ENCODE measurements at places on chromosomes 3 and 15. TPM values are rescaled to one million over a fixed set of nuclear protein-coding genes. Genes with fewer than 3 reads are reported as not detected.

- DNase-seq: peak; percentile 86
These were observed 550 bp downstream of the CCDC9B start for GRCh38 chr15:40340038-40340739.

DNA sequence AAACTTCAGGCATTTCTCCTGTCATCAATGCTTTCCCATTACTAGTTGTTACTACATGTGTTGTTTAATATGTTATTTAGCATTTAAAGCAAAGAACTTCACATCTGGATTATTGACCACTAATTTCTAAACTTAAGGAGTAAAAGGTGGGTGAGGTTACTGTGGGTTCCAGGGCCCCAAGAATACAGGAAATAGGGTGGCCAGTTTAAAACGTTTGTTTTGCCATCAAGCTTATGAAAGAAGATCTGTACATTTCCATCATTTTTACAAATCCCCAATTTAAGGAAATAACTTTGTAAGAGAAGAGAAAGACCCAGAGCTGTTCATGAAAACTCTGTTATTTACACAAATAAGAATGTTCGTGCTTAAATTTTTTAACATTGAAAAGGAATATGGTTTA is 54.5 kb upstream of the ACKR4 start:
- DNase-seq: no peak

DNA sequence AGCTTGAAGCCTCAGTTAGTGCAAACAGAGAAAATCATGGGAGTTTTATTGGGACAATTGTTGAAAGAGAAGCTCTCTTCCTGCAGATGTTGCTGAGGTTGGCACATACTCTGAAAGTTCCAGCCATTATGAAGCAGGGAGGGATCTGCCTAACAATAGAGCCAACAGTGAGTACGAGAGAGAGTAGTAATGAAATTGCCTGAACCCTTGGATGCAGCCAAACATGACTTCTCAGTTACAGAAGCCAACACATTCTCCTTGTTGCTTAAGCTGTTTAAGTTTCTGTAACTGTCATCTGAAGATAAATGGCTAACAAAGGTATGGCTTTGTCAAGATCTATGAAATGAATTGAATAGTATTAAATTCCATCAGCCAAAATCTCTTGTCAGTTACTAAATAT is 211.0 kb upstream of the TTC14 start:
- DNase-seq: no peak

The SLC25A38 gene
- total RNA-seq: 24.3 TPM

DNA sequence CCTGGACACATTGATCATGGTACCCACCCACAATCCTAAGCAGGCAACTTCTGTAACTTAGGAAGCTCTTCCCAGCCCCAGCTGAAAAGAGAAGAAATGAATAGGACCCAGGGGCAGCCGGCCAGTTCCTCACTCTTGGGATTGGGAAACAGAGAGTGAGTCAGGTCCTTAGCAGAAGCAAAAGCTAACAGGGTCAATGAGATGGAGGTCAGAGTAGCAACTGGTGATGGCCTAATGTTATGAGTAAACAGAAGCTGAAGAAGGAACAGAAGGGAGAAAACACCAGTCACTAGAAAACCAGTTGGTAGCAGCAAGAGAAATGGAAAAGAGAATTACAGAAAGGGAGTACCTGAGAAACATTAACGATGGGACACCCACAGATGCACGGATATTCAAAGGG is 20.0 kb downstream of the RIOX2 start:
- DNase-seq: peak; percentile 56

DNA sequence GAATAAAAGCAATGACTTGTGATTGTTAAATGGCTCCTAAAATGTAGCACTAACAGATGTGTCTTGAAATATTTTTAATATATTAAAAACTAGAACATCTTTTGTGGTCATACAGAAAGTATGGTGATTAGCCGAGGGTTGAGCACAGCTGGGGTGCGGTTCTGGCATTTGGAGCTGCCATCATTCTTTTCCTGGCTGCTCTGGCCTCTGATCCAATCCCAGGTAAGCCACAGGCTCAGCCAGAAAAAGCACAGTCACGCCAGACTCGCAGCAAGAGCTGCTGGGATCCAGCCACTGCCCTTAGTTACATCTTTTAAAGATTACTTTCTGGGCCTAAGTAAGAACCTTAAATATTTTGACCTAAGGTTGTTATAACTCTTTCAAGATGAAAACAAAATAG is 196.8 kb downstream of the PLCL2 start:
- no peak for DNase-seq

GRCh38 chr3:123137001-123137400 is 64.7 kb upstream of the SEC22A start:
- no peak for DNase-seq

The AMT gene
- 1.5 TPM for total RNA-seq
